Esophagus squamous epithelium (tissue), 5 donors: ENCODE measurements at places on chromosomes 7 and 10.

GRCh38 chr7:33534833-33535232 lies 370.5 kb upstream of the BMPER start:
- DNase-seq = no peak

DNA sequence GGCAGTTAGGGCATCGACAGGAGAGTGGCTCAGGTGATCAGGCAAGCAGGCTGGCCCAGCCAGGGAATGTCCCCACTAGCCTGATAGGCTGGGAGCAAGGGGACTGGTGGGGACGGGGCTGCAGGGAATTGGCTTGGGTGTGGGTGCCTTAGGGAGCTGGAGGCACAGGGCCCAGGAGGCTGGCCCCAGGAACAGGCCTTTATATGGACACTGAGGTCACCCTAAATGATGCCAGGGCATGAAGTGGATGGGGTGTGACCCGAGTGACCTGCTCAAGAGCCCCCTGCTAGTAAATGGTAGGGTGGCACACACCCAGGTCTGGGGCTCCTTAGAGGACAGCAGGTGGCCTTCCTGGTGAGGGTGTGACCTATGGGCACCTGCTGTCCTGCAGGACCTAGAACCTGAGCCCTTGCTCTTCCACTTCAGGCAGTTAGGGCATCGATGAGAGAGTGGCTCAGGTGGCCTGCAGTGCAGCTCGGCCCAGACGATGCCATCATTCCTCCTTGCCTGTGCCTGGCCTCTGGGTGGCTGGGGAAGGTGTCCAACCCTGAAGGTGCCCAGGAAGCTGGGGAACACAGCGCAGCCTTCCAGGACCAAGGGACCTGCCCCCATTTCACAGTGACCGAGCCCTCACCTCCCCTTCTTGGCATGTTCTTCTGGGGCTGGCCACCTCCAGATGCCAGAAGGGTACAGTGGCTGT lies 51.7 kb upstream of the LEP start:
- DNase-seq = no peak

DNA sequence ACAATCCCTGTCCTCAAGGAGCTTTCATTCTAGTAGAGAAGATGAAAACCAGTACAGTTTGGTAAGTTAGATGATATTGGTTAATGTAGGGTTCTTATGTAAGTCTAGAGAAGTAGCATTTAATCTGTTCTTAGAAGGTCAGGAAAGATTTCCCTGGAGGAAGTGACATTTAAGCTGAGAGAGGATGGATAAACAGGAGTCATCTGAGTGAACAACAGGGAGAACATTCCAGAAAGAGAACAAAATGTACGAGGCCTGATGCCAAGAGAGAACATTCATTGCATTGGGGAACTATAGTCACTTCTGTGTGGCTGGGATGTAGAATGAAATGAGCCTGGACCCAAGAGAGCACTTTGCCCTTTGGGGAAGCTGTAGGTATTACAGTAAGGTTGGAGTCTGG lies 88.0 kb downstream of the CFTR start:
- DNase-seq = no peak

DNA sequence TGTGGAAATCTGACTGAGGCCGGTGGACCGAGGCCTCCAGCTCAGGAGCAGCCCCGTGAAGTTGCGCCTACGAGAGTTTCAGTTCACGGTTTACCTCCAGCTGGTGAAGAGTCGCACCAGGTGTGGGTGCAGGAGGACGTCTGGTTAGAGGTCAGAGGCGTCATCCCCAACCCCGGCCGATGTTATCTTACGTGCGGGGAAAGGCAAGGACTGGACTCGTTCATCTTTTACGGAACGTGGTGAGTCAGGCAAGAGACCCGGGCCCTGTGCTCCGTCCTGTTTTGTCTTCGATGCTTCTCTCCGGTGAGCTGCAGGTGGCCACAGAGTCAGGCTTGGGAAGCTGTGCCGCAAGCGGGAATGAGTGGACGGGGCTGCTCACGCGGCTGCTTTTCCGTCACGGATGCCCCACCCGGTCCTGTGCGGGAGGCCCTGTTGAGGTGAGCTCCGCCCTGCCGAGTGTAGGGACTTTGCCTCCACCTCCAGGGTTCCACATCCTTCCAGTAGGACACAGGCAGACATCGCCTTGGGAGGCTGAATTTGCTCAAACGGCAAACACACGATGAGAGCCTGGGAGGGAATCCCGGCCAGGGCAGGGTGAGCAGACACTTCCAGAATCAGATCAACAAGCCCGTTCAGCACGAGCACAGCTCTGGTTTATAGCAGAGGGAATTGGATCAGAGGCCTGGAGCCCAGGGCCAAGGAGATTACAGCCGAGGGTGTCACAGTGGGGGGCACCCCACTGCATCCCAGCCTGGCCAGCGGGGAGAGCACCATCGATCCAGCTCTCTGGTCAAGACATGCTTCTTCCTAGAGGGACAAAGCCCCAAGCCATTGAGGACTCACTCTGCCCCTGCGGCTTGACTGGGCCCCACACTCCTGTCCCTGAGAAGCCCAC lies 50.1 kb upstream of the INPP5A start:
- DNase-seq = no peak

GRCh38 chr10:56771343-56771742 lies 410.3 kb upstream of the ZWINT start:
- DNase-seq = no peak

DNA sequence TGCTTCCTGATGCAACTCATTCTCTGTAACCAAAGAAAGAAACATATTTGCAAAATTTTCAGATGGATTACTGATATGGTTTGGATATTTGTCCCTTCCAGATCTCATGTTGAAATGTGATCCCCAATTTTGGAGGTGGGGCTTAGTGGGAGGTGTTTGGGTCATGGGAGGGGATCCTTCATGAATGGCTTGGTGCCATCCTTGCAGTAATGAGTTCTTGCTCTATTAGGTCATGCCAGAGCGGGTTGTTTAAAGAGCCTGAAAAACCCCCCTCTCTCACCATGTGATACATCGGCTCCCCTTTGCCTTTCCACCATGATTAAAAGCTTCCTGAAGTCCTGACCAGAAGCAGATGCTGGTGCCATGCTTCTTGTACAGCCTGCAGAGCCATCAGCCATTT lies 43.8 kb upstream of the PRKG1 start:
- DNase-seq = no peak

- DNase-seq = no peak
Observed at GRCh38 chr7:143255564-143255963, 7.7 kb upstream of the GSTK1 start.

GRCh38 chr7:106681815-106682495 lies 21.0 kb upstream of the CCDC71L start:
- no peak for DNase-seq

DNA sequence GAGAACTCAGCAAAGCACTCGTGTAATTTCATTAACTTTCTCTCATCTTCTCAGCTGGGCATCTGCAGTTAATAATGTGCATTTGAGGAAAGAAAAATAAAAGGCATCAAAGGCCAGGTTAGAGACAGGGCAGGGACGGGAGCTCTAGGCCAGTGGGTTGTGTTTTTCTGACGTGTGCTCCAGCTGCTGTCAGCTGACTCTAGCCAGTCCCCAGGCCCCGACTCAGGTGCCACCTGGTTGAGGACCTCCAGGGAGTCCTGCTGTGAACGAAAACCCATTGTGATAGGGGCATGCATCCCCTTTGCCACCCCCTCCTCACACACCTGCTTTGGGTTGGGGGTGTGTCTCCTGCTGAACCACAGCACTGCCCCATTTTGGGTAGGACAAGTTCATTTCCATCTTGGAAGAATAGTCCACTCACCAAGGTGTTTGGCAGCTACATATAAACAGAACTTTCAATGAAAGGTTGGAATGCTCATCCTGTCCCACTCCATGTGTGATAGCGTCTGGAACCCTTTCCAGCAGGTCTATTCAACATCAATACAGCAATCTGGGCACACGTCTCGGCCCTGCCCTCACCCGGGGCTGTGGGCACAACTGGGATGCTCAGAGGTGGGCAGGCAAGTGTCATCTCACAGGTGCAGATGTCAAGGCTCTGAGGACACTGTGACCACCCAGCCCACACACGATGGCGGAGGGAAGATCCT lies 146.1 kb upstream of the FAM20C start:
- no peak for DNase-seq

DNA sequence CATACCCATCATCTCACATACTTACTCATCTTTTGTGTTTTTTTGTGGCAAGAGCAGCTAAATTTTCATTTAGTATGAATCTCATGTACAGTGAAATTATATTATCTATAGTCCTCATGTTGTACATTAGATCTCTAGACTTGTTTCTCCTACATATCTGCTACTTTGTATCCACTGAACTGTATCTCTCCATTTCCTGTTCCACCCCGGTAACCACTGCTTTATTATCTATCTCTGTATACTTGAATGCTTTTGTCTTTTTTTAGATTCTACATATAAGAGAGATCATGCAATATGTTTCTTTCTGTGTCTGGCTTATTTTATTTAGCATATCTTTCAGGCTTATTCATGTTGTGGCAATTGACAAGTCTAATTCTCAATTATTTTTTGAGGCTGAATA lies 125.1 kb downstream of the ANKRD7 start:
- no peak for DNase-seq

DNA sequence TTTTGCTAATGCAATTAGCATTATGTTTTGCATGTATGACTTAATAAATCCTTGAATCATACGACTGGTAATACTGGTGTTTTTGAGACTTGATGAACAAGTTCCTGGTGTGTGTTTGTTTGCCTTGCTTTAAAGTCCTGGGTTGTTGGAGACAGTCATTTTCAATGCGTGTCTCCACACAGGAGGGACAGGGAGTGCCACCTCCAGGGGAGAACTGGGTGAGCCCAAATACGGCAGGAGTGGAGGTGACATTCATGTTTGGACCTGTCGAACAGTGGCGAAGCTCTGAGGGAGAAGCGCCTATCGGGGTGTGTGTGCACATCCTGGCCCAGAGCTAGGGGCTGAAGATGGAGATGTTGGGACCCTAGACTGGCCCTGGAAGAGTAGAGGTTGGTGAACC lies 43.8 kb downstream of the DAGLB start:
- DNase-seq = no peak

DNA sequence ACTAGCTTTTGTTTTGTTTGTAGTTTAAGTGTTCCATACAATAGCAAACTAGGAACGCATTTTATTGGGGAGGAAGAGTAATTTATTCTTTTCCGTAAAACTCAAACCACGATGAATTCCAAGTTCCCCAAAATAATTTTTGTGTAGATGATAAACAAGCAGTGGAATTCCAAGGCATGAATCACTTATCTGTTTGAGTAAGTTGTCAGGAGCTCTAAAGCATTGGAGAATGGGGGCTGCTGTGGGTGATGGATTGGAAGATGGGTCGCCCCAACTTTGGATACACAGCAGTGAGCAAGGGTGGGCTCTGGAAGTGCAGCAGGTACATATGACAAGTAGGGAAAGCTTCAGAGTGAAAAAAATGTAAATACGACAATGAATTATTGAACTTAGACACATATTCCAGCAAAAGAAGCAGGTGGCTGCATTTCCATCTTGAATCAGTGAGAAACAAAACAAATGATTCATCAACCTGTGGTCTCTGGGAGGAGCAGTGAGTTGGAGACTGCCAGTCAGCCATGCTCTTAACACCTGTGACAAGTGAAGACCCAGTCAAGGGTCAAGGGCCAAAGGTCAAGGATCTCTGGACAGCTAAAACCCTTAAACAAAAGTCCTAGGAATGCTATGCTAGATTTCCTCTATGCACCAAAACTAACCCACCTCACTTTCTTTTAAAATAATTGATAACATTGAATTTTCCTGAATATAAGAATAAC lies 34.2 kb upstream of the ADRB1 start:
- DNase-seq = no peak

GRCh38 chr7:11128498-11128897 lies 154.8 kb downstream of the PHF14 start:
- DNase-seq = no peak

- DNase-seq = no peak
Observed at GRCh38 chr7:93836116-93836515, 54.4 kb downstream of the TFPI2 start.

- no peak for DNase-seq
Observed at GRCh38 chr10:9198611-9199010, 1144.1 kb downstream of the GATA3 start.

GRCh38 chr7:83036721-83037380 lies 125.8 kb downstream of the PCLO start:
- DNase-seq = no peak

DNA sequence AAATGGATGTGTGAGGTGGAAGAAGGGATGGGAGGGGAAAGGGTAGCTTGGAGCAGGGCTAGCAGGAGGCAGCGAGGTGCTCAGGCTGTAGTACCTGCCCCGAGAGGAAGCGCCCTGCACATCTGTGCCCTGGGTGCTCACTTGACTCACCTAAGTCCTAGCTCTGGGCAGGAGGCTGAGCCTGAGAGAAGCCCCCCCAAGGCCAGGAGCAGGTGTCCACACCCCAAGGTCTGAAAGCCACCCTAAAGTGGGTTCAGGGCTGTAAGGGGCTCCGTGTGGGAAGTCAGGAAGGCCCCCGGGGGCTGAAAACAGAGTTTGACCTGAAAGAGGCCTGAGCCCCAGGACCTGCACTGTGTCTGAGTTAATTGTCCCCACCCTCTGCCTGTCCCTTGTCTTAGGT lies 95.8 kb upstream of the PODXL start:
- no peak for DNase-seq

- no peak for DNase-seq
Observed at GRCh38 chr7:155963771-155964195, 151.5 kb upstream of the SHH start.

- no peak for DNase-seq
Observed at GRCh38 chr7:133479456-133480065, 226.7 kb downstream of the EXOC4 start.

DNA sequence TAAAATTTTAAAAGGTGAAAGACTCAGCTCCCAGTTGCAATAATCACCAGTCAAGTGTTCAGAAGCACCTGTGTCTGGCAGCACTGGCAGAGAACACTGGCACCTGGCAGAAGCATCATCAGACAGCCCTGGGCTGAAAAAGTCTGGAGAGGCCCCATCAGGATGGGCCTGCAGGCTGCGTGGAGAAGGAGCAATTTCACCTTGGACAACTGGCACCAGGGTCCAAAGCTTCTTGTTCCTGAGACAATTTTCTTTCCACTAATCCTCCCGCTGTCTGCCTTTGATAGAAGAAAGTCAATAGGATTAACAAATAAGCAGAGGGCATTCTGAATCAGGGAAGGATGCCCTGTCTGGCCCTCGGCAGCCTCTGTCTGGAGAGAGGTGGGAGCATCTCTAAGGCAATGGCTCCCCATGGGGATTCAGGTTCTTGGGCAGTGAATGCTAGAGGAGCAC lies 6.5 kb downstream of the COBL start:
- DNase-seq = no peak

GRCh38 chr7:92631067-92631849 lies 41.1 kb upstream of the FAM133B start:
- no peak for DNase-seq

DNA sequence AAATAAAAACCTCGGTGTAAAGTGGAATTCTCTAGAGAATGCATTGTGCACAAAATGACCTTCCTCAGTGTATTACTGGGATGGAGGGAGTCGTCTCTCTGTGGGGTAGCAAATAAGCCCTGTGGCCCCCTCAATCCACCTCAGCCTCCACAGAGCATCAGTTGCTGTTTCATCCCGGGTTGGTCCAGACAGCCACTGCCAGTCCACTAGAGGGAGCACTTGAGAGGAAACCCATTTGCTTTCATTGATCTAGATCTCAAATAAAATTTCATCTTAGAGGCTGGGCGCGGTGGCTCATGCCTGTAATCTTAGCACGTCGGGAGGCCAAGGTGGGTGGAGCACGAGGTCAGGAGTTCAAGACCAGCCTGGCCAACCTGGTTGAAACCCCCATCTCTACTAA lies 1128.7 kb downstream of the CNTNAP2 start:
- no peak for DNase-seq
